ENCODE measurements at places on chromosomes 6 and 20.
A peak's percentile ranks its signal among the peaks of the same experiment; 100 is the strongest.

- no peak for DNase-seq
These were observed 29.4 kb downstream of the PPP1R16B start for GRCh38 chr20:38834868-38835267.

GRCh38 chr6:1792989-1793388 is 183.3 kb downstream of the FOXC1 start:
- DNase-seq = peak; percentile 45

DNA sequence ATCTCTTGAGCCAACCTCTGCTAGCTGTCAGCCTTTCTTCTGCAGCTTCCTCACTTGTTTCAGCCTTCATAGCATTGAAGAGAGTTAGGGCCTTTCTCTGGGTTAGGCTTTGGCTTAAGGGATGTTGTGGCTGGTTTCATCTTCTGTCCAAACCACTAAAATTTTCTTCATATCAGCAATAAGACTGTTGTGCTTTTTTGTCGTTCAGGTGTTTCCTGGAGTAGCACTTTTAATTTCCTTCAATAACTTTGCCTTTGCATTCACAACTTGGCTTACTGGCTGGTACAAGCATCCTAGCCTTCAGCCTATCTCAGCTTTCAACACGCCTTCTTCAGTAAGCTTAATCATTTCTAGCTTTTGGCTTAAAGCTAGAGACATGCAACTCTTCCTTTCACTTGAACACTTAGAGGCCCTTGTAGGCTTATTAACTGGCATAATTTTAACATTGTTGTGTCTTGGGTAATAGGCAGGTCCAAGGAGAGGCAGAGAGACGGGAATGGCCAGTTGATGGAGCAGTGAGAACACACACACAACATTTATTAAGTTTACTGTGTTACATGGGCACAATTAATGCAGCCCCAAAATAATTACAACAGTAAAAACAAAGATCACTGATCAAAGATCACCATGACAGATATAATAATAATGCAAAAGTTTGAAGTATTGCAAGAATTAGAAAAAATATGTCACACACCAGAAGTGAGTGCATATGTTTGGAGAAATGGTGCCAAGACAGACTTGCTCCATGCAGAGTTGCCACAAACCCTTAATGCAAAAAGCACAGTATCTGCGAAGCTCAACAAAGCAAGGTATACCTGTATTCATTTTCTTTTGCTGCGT is 98.6 kb downstream of the HIVEP1 start:
- DNase-seq = no peak

GRCh38 chr6:12170351-12171092 is 119.6 kb upstream of the EDN1 start:
- no peak for DNase-seq

GRCh38 chr6:99609905-99610489 is 3.4 kb downstream of the PRDM13 start:
- DNase-seq = peak; percentile 37
